ENCODE measurements at places on chromosomes 6 and 20.

- no peak for DNase-seq
These were observed 98.7 kb upstream of the RIPOR2 start for GRCh38 chr6:25034431-25034921.

- no peak for DNase-seq
These were observed 32.8 kb upstream of the HBS1L start for GRCh38 chr6:135087403-135087802.

DNA sequence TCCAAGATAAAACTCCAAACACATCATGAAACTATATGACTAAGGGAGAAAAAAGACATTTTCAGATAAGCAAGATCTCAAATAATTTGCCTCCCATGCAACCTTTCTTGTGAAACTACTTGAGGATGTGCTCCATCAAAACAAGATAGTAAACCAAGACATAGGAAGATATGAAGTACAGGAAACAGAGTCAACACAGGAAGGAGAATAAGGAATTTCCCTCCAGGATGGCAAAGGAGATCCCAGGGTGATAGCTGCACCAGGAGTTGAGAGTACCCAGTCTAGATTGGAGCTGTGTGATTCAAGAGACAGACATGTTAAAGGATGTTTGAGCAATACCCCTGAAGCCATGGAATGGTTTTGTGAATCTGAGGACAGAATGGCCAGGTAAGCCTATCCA, 15.3 kb downstream of the IL17A start:
- no peak for DNase-seq

- no peak for DNase-seq
These were observed 175.9 kb downstream of the ARID1B start for GRCh38 chr6:156953127-156953478.

GRCh38 chr6:81838031-81838430, 85.5 kb upstream of the TENT5A start:
- DNase-seq = no peak

- no peak for DNase-seq
These were observed 54.3 kb upstream of the SLC22A16 start for GRCh38 chr6:110530671-110531070.

GRCh38 chr6:111173946-111174345, 86.6 kb downstream of the SLC16A10 start:
- no peak for DNase-seq

DNA sequence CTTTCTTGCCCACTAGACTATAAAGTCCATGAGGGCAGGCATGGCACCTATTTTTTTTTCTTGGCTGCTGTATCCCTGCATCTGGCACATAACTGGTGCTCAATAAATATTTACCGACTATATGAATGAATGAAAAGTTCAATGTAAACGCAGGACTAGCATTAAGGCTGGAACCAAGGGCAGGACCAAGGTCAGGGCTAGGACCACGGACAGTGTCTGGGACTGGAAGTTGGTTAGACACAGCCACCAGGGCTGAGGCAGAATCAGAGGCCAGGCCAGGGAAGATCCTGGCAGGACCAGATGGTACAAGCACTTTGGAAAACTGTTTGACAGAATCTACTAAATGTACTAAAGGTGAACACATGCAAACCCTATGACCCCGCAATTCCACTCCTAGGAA, 3.7 kb downstream of the TNXB start:
- no peak for DNase-seq

DNA sequence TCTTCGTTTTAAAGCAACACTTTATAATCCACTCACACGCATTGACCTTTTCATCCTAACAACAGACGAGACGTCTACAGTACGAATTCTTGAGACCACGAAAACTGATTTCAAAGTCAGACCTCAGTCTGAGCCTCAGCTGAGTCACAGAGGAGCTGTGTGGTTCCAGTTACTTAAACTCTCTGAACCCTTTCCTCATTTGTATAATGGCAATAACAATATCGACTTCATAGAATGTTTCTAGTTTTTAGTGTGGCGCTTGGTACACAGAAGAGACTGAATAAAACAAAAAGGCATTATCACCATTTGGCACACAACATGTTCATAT, 236.9 kb downstream of the ATXN1 start:
- DNase-seq = no peak

DNA sequence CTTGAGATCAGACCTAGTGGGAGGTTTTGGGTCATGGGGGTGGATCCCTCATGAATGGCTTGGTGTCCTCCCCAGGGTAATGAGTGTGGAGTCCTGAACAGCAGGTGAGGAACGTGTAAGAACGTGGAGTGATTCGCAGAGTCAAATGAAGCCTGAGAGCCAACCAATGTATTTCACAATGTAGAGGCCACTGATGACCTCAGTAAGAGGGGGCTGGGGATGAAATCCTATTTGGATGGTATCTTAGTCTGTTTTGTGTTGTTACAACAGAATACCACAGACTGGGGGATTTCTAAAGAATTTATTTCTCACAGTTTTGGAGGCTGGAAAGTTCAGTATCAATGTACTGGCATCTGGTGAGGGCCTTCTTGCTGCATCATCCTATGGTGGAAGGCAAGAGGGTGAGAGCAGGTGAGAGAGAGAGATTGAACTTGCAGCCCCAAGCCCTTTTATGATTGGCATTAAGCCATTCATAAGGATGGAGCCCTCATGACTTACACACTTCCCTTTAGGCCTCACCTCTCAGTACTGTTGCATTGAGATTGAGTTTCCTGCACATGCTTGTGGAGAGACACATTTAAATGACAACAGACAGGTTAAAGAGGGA, 47.3 kb upstream of the HIVEP1 start:
- no peak for DNase-seq

GRCh38 chr20:1323830-1324597, 4.9 kb downstream of the SDCBP2 start:
- no peak for DNase-seq

DNA sequence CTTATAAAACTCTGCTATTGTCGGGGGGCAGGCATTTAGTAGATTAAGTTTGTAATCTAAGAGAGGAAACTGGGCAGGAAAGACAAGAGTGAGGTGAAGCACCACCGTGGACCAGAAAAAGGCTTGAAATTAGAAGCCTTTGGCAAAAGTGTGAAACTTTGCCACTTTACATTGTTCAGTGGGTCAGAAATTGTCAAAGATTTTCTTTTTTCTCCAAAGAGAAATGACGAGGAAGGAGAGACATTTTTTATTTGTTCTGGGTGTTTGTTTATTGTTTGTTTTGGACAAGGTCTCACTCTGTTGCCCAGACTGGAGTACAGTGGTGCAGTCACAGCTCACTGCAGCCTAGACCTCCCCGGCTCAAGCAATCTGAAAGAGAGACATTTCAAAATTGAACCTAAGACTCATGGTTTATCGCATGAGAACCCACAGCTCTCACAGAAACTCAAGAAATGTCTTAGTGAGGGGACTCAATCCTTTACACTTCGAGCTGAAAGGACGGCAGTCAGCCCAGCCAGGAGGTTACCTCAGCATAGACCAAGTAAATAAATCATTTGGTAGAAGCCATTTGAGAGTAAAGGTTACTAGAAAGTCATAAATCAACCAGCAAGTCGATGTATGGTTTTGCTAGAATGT, 262.8 kb upstream of the TAB2 start:
- DNase-seq = no peak

GRCh38 chr6:31713991-31714684, 1.0 kb upstream of the LY6G6D start:
- DNase-seq = no peak

DNA sequence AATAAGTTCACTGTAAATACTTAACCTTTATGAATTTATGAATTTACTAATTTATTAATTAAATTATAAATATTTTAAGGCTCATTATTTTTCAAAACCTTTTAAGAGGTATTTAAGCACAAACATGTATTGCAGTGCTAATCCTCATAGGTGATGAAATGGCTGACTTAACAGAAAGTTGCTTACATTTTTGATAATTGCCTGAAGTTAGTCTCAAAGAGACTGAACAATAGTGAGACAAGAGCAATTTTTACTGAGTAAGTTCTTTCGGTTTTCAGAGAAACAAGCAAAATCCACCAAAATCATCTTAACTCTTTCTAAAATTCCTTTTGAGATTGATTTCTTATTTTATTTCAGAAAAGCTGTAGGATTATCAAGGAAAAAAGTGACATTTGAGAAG, 137.3 kb upstream of the VGLL2 start:
- no peak for DNase-seq

DNA sequence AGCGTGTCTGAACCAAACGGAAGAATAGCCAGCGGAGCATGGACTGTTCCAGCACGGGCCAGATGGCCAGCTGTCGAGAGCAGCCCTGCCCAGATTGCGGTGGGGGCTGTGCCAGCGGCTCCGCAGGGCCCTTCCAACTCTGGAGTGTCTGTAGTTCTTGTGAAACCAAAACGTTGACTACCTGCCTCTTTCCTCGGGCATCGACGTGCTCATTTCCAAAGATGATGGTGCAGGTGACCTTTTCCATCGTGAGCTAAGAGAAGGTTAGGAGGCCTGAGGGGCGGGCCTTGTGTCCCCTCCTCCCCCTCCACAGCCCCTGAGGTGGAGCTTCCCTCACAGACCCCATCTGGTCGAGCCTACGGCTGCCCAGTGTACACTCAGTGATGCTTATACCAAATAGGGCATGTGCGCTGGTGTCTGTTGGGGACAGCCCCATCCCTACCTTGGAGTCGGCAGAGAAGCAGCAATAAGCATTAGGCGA, 12.9 kb upstream of the C20orf144 start:
- no peak for DNase-seq

- no peak for DNase-seq
These were observed 63.2 kb downstream of the HIVEP2 start for GRCh38 chr6:142881761-142882160.

DNA sequence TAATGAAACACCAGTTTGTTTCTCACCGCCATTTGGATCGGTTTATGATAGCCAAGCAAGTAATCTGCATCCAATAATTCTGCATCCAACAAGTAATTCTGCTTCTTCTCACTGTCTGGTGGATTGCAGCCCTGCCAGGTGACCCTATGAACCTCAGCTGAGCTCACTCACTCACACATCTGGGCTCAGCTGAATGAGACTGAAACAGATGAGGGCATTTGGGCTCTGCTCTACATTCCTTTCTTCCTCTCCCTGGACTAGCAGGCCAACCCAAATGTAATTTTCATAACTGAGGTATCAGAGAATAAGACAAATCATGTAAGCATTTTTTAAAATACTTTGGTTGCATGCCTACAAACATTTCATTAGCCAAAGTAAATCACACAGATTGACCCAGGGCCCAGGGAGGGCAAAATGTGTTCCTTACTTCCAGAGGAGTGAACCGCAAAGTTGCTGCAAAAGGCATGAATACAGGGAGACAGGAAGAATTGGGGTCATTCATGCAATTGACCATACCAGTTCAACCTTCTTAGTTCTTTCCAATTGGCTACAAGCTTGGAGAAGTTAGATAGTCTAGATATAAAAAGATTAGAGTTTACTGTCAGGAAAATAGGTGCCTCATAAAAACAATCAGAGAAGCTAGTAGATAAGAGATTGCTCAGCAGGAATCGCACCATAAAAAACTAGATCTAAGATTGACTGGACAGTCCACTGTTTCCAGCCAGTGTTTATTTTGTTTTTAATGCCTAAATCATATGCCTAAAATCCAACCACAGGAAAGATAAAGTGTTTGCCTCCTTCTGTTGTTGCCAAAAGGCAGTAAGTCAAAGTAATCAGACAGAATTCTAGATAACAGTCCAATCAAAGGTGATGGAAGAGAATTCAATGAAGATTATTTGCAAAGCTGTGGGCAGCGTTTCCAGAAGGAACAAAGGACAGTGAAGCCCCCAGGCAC, 43.7 kb downstream of the CBLN4 start:
- no peak for DNase-seq

GRCh38 chr6:37042150-37042549, 36.7 kb downstream of the FGD2 start:
- no peak for DNase-seq

- DNase-seq = no peak
These were observed 22.9 kb downstream of the RNF182 start for GRCh38 chr6:13947611-13948178.

- DNase-seq = no peak
These were observed 68.0 kb downstream of the CD164 start for GRCh38 chr6:109314313-109314712.

- DNase-seq = no peak
These were observed 117.0 kb upstream of the PRL start for GRCh38 chr6:22413681-22414311.

- no peak for DNase-seq
These were observed 48.4 kb downstream of the PREX1 start for GRCh38 chr20:48779435-48779834.

GRCh38 chr20:45935416-45936046, 1.0 kb downstream of the PCIF1 start:
- no peak for DNase-seq

DNA sequence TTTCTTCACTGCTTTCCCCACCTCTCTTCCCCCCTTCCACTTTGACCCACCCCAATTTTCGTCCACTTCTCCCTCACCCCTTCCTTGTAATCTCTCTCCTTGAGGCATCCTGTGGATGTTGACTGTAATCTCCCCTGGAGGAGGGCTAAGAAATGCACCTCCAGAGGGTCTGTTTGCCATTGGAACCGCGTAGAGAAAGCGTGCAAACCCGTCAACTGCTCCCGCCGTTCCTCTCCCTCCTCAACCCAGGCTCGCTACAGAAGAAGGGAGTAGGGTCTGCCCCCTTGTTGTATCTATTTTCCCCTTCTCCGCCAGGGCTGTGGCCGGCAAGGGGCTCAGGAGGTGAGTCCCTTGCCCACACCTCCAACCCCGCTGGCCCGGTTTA, 502 bp upstream of the HTR1E start:
- DNase-seq = no peak

DNA sequence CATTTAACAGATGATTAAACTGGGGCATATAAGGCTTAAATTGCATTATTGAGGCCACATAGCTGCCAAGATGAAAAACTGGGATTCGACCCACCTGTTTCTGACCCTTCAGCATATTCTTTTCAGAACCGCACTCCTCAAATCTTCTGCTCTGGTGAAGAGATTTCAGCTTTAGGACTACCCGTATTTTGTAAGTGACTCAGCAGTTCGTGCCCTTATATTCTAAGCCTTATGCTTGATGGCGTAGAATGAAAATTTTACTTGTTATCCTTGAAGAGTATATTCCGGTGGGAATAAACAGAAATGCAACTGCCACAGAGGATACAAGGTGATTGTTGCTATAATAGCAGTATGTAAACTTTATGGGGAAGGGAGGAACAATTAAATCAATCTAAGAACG, 657.1 kb downstream of the DOK5 start:
- no peak for DNase-seq

All from KG1 (cell line).